ENCODE measurements at places on chromosomes 1 and 21.

GRCh38 chr21:29371464-29371863, 72.7 kb downstream of the BACH1 start:
- no peak for DNase-seq

DNA sequence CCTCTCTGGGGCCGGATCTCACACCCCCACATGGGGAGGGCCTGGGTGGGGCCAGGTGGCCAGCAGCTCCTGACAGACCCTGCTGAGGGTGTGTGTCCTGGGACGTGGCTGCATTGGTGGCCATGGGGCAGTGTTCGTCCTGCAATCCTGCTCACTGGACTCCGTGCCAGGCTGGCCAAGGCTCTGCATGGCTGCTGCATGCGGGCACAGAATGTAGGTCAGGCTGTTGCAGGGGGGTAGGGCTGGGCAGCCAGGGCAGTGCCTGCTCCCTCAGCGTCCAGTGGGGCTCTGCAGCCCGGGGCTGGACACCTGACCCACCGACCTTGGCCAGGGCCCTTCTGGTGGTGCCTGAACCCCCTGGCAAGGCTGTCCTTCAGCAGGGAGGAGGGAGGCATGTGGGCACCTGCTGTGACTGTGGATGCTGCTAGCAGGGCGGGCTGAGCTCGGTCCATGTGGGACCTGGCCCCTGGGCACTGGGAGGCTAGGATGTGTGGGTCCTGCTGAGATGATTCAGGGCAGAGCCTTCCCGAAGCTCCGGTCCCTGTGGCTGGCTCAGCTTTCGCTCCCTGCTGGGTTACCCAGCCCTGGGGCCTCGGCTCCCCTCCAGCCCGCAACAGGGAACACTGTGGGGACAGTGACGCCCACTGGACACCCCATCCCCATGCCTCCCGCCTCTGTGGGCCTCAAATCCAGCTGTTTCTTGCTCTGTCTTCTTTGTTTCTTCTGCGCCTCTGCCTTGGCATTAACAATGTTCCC, 14.9 kb upstream of the PLCH2 start:
- DNase-seq: no peak

DNA sequence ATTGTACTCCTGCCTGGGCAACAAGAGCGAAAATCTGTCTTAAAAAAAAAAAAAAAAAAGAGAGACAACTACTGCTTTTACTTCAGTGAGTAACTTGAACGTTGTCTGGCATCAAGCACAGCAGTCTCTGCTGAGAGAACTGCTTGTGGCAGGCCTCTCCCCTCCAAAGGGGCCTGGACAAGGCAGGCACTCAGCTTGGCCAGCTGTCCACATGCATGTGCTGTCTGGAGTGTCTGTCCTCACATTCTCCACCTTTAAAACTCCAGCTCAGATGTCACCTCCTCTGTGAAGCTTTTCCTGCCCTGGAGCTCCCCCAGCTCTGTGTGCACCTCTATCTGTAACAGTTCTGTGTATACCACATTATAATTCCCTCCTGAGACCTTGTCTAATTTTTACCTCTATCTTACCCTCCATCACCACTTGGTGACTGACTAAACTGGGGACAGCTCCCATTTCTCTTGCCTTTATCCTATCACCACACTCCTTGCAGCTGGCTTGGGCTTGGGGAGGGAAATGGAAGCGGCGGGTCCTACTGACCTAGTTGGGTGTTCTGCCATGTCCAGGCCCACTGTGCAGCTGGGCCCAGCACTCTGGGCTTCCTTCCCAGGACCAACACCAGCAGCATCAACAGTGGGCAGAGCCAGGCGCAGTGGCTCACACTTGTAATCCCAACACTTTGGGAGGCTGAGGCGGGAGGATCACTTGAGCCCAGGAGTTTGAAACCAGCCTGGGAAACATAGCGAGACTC, 71.4 kb upstream of the ARTN start:
- DNase-seq: no peak

DNA sequence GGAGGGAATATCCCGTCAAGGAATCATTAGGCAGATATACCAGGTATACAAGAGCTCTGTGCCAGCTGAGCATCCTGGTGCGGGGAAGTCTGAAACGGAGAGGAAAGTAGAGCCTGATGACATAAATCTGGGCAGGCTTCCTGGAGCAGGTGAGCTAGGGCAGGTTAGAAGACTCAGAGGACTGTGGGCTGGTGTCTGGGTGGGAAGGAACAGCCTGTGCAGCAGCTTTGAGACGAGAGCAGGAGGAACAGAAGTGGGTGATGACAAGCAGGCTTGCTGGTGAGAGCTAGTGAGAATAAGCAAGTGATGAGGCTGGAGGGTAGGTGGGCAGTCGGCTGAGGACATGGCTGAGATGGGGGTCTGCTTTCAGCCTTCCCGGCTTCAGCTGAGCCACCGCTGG, 6.7 kb downstream of the CELSR2 start:
- no peak for DNase-seq

GRCh38 chr1:230137337-230137815, 70.3 kb downstream of the GALNT2 start:
- no peak for DNase-seq

- DNase-seq: no peak
Observed at GRCh38 chr1:186220911-186221310, 154.1 kb downstream of the TPR start.

DNA sequence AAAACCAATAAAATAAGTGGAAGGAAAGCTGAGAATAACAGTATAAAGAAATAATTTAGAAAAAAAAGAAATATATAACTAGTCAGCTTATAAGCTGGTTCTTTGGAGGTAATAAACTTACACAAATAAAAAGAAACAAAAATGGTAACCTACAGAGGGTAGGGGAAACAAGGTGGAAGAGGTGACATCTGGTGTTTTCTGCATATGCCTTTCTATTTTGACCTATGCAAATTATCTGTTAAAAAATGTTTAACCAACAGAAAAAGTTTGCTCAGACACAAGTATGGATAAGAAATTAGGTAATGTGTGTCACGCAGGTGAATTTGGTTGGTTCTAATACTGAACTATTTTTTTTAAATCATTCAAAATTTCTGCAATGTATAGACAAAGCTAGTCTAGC, 53.6 kb upstream of the DMRTA2 start:
- no peak for DNase-seq

GRCh38 chr1:63099188-63099587, 223.2 kb upstream of the FOXD3 start:
- DNase-seq: no peak

DNA sequence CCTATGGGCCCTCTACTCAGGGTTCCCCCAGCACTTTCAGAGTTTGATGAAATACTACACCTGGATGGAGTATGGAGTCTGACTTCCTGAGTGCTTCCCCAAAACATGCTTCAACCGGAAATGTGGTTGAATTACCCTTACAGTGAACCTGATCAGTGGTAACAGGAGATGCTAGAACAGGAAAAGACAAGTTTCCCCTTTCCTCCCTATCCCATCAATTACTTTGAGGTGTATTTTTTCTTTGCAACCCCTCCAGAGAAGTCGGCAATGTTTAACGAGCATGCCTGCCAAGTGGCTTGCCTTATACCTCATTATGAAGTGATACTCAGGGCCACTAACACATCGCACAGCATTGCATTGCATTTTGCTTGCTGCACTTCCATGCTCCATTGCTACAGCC, 7.0 kb downstream of the KRTAP15-1 start:
- no peak for DNase-seq
